Myocyte (in vitro differentiated cells): ENCODE measurements at places on chromosomes 5 and 9. TPM values are rescaled to one million over a fixed set of nuclear protein-coding genes. Genes with fewer than 3 reads are reported as not detected.

GRCh38 chr5:179623906-179624741, 653 bp upstream of the HNRNPH1 start:
- DNase-seq, result peak; percentile 90

GRCh38 chr9:104921067-104921741, 6.8 kb downstream of the ABCA1 start:
- DNase-seq, result no peak

Gene SPTLC1
- total RNA-seq, result 60.3 and 66.4 TPM in 2 replicates

Gene EIF4E1B
- total RNA-seq, result not detected in 2 replicates
